Left ventricle myocardium inferior (tissue), 1 donor: ENCODE measurements at places on chromosomes 6 and 20. TPM values are rescaled to one million over a fixed set of nuclear protein-coding genes. Genes with fewer than 3 reads are reported as not detected.
A peak's percentile ranks its signal among the peaks of the same experiment; 100 is the strongest.

DNA sequence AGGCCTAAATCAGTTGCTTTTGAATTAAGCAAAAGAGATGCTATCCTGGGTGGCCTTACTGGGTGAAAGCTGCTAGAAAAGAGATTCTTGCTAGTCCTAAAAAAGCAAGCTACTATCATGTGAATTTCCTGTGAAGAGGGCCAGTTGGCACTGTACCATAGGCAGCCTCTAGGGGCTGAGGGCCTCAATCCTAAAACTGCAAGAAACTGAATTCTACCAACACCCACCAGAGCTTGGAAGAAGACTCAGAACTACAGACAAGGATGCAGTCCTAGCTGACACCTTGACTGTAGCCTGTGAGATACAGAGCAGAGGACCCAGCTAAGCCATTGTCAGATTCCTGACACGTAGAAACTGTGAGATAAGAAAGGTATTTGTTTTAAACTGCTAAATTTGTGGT, 24.5 kb downstream of the CLIC5 start:
- no peak for DNase-seq
- H3K4me3 ChIP-seq, result no peak overlapping the region
- no peaks in the 10 kb centered on the region for H3K27me3 ChIP-seq
- H3K4me1 ChIP-seq, result peaks cover 88% of the 10 kb centered on the region

- H3K27me3 ChIP-seq, result no peaks in the 10 kb centered on the region
- no peak for DNase-seq
- no peak overlapping the region for H3K4me3 ChIP-seq
- H3K36me3 ChIP-seq, result peaks cover 7% of the 10 kb centered on the region
- H3K4me1 ChIP-seq, result peaks cover 24% of the 10 kb centered on the region
Measured at GRCh38 chr20:10560686-10561085, 113.1 kb downstream of the JAG1 start.

DNA sequence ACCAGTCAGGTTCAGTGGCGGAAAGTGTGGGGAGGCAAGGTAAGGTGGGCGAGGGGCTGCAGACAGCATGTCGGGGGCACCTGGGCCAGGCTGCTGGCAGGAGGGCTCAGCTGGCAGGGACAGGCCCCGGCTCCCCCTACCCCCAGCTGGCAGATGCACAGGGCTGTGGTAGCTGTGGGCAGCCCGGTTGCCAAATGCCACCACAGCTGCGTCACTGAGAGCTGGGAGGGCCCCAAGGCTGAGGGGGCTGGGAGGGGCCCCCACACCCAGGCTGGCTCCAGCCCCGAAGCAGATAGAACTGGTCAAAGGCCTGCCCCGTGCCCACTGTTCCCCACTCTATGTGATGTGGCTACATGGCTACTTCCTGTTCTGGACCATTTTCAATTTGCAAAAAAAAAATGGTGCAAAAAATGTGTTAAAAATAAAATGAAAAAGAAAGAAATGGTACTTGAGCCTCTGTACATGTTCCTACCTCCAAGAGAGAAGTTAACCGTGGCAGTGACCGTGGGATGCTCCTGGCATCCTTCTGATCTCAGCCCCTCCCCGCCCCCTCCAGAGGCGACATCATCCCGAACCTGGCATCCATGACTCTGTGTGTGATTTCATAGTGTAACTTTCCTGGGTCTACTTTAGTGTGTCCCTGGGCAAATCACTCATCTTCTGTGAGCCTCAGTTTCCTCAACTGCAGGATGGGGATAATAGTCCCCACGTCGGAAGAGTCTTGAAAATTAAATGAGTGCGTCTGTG, 64.4 kb downstream of the UBE2V1 start:
- H3K4me3 ChIP-seq, result no peak overlapping the region
- H3K4me1 ChIP-seq, result peaks cover 39% of the 10 kb centered on the region
- H3K36me3 ChIP-seq, result no peaks in the 10 kb centered on the region
- no peaks in the 10 kb centered on the region for H3K27me3 ChIP-seq
- H3K27ac ChIP-seq, result peak overlapping the region; percentile 85
- no peak for DNase-seq

GRCh38 chr6:124149646-124150045, 346.0 kb downstream of the NKAIN2 start:
- no peak overlapping the region for H3K4me3 ChIP-seq
- no peak overlapping the region for H3K27ac ChIP-seq
- no peaks in the 10 kb centered on the region for H3K27me3 ChIP-seq
- DNase-seq, result no peak

DNA sequence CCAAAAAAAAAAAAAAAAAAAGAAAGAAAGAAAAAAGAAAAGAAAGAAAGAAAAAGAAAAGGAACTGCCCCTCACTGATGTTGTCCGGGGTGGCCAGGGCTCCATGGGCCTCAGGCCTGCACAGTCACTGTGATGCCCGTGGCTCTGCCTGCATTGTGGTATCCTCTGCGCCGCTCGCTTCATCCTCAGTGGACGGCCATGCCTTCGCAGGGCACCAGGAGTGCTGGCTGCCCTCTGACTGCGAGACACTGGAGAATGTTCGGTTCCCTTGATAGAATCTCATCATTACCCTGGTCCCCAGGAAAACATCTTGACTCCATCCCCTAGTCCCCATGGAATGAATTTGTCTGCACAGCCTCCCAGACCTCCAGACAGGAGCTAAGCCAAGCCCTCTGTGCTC, 61.7 kb downstream of the TMEM242 start:
- no peak overlapping the region for H3K27ac ChIP-seq
- H3K4me1 ChIP-seq, result peaks cover 15% of the 10 kb centered on the region
- DNase-seq, result no peak
- no peaks in the 10 kb centered on the region for H3K36me3 ChIP-seq
- no peaks in the 10 kb centered on the region for H3K27me3 ChIP-seq

Gene GHRH
- total RNA-seq, result 0.93 TPM

DNA sequence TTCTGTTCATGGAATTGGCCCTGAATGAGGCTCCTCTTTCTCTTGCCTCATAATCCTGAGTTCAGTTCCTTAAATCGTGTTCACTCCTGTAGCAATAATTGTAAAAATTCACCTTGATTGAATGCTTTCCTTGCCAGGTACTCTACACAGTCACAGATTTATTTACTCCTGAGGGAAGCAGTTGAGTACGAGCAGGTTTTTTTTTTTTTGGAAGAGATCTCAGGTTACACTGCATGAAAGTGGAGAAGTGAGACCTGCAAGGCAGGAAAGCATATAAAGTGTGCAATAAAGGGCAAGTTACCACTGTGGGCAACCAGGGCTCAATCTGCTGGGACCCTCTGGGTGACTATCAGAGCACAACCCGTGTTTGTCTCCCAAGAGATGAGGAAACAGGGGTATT, 93.0 kb upstream of the DOK5 start:
- H3K27ac ChIP-seq, result no peak overlapping the region
- no peaks in the 10 kb centered on the region for H3K27me3 ChIP-seq
- H3K4me3 ChIP-seq, result no peak overlapping the region
- no peaks in the 10 kb centered on the region for H3K36me3 ChIP-seq
- DNase-seq, result no peak

- no peak for DNase-seq
- peaks cover 96% of the 10 kb centered on the region for H3K27me3 ChIP-seq
- peaks cover 9% of the 10 kb centered on the region for H3K4me1 ChIP-seq
- H3K4me3 ChIP-seq, result peak overlapping the region; percentile 57
Measured at GRCh38 chr6:28488916-28489365, 26.7 kb downstream of the GPX6 start.

DNA sequence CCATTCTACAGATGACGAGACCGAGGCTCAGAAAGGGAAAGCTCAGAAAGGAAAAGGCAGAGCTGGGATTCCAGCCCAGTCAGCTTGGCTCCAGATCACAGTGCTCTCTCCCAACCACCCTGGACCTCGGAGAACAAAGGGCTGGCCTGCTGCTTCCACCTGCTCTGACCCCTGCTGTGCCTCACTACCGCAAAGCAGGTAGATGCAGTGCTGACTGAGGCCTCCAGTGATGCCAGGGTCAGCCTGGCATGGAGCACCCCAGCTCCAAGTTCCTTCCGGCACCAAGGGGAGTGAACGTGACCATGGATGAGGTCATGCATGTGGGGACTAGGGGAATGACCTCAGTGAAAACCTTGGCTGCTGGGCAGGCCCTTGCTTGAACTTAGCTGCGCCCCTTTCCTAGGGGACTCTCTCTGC, 20.7 kb upstream of the TLDC2 start:
- peak overlapping the region; percentile 16 for H3K4me3 ChIP-seq
- peaks cover 89% of the 10 kb centered on the region for H3K4me1 ChIP-seq
- no peaks in the 10 kb centered on the region for H3K36me3 ChIP-seq
- H3K27me3 ChIP-seq, result no peaks in the 10 kb centered on the region

DNA sequence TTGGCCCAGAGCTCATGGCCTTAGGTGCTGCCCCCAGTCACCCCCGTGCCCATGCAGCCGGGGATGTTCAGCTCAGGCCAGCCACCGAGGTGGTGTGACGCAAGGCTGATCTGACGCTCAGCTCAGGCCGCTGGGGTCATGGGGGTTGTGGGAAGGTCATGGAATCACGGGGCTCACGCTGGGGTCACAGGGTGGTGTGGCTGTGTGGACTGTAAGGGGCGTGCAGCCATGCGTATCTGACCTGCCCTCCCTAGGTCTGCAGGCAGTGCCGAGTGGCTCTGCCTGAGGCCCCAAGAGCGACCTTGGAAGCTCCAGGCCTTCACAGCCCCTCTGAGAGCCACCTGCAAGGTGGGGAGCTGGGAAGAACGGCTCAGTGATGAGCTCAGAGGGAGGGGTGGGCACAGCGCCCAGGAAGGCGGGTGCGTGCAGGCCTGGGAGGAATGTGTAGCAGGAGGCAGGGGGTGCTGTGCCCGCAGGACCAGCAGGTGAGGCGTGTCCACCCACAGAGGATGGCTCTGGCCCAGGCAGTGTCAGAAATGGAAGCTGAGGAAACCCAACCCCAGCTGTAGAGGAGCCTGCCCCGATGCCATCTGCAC, 27.8 kb downstream of the CHRNA4 start:
- peak; percentile 12 for DNase-seq
- H3K4me1 ChIP-seq, result no peaks in the 10 kb centered on the region
- H3K27ac ChIP-seq, result no peak overlapping the region
- no peaks in the 10 kb centered on the region for H3K36me3 ChIP-seq
- peaks cover 92% of the 10 kb centered on the region for H3K27me3 ChIP-seq

DNA sequence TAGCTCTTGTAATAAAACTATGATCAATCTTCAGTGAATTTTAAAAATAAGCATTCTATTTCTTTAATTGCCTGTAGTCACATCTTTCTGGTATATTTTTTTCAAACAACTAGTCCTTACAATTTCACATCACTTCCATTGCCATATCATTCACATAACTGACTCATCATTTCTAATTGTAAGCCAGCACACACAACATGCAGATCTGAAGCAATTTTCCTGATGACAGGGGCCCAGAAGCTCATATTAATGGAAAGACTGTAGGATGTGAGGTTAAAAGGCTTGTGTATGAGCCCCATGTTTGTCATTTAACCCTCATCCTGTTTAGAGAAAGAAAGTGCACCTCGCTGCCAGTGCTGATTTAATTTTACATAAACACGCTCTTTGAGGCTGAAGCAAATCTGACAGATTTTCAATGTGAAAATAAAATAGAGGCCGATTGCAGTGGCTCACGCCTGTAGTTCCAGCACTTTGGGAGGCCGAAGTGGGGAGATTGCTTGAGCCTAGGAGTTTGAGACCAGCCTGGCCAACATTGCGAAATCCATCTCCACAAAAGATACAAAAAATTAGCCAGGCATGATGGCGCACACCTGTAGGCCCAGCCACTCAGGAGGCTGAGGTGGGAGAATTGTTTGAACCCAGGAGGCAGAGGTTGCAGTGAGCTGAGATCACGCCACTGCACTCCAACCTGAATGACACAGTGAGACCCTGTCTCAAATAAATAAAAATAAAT, 40.1 kb upstream of the LTV1 start:
- no peak overlapping the region for H3K4me3 ChIP-seq
- no peak for DNase-seq
- no peak overlapping the region for H3K27ac ChIP-seq
- H3K4me1 ChIP-seq, result peaks cover 5% of the 10 kb centered on the region

GRCh38 chr6:83199863-83200225, 6.7 kb downstream of the RWDD2A start:
- H3K4me3 ChIP-seq, result no peak overlapping the region
- no peak overlapping the region for H3K27ac ChIP-seq
- no peak for DNase-seq
- peaks cover 1% of the 10 kb centered on the region for H3K4me1 ChIP-seq
- H3K27me3 ChIP-seq, result no peaks in the 10 kb centered on the region
- peaks cover 12% of the 10 kb centered on the region for H3K36me3 ChIP-seq

Gene TFEB
- 39.9 TPM for total RNA-seq

DNA sequence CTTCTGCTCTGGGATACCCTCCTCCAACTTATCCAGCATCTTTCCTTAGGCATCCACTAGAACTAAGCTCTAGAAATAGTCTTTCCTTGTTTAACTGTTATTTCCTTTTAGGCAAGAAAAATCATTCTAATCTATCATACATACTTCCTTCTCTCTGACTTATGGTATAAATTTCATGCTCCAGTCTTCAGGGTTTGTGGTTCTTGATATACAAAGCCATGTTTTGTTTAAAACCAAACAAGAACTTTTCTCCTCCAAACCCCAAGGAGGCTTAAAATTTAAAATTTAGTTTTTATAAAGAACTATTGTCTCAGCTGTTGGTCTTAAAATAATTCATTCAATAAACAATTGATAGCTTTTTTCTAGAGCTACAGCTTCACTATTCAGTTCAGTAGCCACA, 77.2 kb downstream of the CD164 start:
- H3K27ac ChIP-seq, result peak overlapping the region; percentile 21
- DNase-seq, result no peak
- H3K27me3 ChIP-seq, result no peaks in the 10 kb centered on the region
- no peak overlapping the region for H3K4me3 ChIP-seq

Gene SLC25A27
- 18.6 TPM for total RNA-seq

Gene RNASET2
- 13.4 TPM for total RNA-seq

Gene ZNF217
- total RNA-seq, result 5.4 TPM

DNA sequence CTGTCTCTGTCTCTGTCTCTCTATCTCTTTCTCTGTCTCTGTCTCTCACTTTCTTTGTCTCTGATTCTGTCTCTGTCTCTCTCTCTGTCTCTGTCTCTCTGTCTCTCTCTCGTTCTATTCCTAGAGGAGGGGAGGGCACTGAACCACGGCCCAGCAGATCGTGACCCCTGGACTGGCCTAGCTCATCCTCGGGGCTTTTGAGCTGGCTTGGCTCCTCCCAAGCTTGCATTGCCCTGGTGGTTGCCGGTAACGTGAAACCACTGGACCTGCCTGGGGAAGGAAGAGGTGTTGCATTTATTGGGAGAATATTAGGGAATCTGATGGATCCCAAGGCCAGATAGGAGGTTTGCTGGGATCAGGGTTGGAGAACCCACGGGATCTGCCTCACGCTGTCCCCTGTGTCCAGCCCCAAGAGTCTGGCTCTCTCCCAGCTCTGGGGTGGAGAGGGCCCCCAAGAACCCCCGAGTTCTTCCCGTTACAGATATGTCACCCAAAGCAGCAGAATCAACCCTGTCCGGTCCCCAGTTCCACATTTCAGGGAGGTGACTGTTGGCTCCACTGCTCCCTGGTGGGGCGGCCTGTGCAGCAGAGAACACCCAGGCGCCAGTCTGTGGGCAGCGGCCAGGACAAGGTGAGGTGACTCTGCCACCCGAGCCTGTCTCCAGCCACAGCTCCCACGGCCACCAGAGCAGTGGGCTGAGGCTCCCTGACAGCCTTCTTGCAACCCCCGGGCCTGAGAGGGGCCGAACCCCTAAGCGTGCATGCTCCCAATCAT, 228.3 kb downstream of the TTLL2 start:
- no peak overlapping the region for H3K4me3 ChIP-seq
- no peak for DNase-seq
- no peaks in the 10 kb centered on the region for H3K27me3 ChIP-seq
- H3K36me3 ChIP-seq, result no peaks in the 10 kb centered on the region

- H3K4me3 ChIP-seq, result peak overlapping the region; percentile 71
- no peak for DNase-seq
- no peak overlapping the region for H3K27ac ChIP-seq
- H3K36me3 ChIP-seq, result no peaks in the 10 kb centered on the region
- peaks cover 59% of the 10 kb centered on the region for H3K27me3 ChIP-seq
Measured at GRCh38 chr20:59223182-59223601, 59.6 kb downstream of the ZNF831 start.

GRCh38 chr20:60677819-60678218, 574.2 kb upstream of the CDH4 start:
- no peak overlapping the region for H3K27ac ChIP-seq
- H3K27me3 ChIP-seq, result peaks cover 46% of the 10 kb centered on the region
- DNase-seq, result no peak

Gene NDUFAF4
- 97.1 TPM for total RNA-seq
